ENCODE measurements at places on chromosomes 11 and 22. TPM values are rescaled to one million over a fixed set of nuclear protein-coding genes. Genes with fewer than 3 reads are reported as not detected.
A peak's percentile ranks its signal among the peaks of the same experiment; 100 is the strongest.

GRCh38 chr11:33944693-33945424, 53.0 kb upstream of the LMO2 start:
- no peak for DNase-seq

Gene VPREB1
- not detected for polyA plus RNA-seq

DNA sequence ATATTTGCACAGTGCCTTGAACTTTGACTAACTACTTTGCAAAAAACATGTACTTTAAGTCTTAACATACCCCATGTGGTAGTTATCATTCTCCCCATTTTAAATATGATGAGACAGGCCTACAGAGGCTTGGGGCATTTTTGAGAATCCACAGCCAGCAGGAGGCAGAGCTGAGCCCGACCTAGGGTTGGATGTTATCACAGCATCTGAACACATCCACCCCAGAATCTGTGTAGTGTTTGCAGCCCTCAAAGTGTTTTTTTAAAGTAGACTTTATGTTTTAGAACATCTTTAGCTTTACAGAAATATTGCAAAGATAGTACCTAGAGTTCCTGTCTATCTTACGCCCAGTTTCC, 17.6 kb downstream of the OTOG start:
- DNase-seq = no peak

- no peak for DNase-seq
Observed at GRCh38 chr22:44726439-44726838, 24.4 kb downstream of the PRR5 start.

- DNase-seq = no peak
Observed at GRCh38 chr11:113151521-113151920, 162.9 kb upstream of the TTC12 start.

DNA sequence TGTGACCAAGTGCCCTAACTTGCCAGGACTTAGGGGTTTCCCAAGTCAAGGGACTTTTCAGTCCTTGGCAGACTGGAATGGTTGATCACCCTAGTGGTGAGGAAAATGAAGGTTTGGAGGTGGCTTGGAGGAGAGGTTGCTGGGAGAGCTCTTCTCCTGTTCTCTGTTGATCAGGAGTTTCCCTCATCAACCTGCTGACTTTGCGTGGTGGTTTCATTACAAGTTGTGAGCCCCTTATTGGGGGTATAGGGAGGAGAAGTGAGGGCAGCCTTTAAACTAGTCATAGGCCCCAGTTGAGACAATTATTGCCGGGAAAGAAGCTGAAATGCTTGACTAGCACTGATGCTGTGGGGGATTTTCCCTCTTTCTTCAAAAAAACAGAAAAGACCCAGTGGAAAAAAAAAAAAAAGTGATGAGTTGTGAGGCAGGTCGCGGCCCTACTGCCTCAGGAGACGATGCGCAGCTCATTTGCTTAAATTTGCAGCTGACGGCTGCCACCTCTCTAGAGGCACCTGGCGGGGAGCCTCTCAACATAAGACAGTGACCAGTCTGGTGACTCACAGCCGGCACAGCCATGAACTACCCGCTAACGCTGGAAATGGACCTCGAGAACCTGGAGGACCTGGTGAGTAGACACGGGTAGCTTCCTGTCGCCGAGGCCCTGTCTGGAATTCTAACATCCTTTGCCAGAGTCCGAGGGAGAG, at the start of gene CXCR5:
TSS of gene CXCR5 (plus strand) at position 525 of the 704 bp plus-strand sequence. CDS start at position 575, 50 bp downstream.
- no peak for DNase-seq

GRCh38 chr11:47950396-47950795, 30.0 kb upstream of the PTPRJ start:
- DNase-seq = peak; percentile 64

- no peak for DNase-seq
Observed at GRCh38 chr11:14255238-14255534, 103.8 kb downstream of the RRAS2 start.

Gene C1QTNF5
- polyA plus RNA-seq = 40.4 TPM

DNA sequence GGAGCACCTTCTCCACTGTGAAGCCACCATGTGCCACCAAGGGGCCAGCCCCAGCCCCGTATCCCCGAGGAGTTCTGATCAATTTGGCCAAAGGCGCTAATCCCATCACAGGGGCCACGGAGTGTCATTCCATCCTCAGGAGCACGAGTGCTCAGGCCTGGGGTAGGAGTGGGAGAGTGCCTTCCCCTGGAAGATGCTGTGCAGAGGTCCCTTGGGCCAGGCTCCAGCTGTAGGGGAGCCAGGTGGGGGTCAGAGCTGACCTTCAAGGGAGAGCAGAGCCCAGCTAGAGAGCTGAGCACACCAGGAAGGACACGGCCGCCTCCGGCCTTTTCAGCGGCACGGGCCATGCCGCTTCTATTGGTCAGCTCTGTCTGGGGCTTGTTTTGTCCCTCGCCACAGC, 1459.9 kb downstream of the BRD1 start:
- no peak for DNase-seq

DNA sequence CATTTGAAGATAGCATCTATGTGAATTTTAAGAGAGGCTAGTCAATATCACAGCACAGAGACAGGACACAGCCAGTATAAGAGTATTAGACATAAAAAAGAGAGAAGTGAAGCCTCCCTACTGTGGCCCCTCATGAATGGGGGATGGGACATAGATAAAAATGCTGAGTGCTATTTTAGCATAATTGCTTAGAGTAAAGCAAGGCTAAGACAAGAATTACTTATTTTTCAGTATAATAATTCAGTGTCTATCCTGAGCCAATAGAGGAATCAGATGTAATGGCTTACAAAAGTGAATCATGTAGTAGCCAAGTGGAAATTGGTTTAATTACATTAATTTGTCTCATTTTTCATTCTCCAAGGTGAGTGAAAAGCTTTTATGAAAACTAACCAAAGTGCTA, 419.5 kb downstream of the NELL1 start:
- DNase-seq = no peak

- DNase-seq = no peak
Observed at GRCh38 chr22:33984656-33985285, 64.5 kb upstream of the LARGE1 start.

Gene OSBPL5
- polyA plus RNA-seq = 8.5 TPM

Gene IFITM2
- polyA plus RNA-seq = 814 TPM

DNA sequence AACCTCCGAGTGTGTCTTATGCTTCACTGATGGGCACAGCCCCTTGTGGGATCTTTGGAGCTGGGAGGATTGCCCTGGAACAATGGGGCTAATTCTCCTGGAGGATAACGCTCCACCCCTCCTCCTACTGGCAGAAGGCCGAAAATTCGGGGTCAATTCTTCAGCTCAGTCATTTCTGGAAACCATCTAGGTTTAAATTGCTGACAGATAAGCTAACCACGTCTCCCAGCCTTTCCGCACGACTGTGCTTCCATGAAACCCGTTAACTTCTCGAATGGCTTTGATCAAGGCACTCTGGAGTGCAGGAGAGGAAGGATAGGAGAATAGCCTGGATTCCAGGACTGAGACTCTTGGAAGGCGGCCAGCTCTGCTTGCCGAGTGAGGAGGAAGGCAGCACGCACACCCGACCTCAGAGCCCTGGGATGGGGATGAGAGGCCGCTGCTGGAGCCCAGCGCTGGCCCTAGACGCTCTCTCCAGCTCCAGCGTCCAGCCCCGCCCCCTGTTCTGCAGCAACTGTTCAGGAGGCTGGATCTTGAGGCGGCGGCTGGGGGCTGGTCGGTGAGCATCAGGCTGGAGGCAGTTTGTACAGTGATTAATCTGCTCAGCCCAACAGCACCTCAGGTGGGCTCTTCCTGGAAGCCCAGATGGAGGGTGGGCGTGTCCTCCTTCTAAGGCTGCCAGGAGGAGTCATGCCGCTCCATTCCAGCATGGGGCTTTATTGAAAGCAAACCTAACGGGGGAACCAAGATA, 176.7 kb upstream of the NCAM1 start:
- peak; percentile 85 for DNase-seq

Gene UPK3A
- not detected for polyA plus RNA-seq

Gene OSBP
- polyA plus RNA-seq = 25.9 TPM

- DNase-seq = no peak
Observed at GRCh38 chr22:37661160-37661924, 2.8 kb downstream of the PDXP start.

Gene SPTBN2
- polyA plus RNA-seq = 69.8 TPM

Gene RIBC2
- not detected for polyA plus RNA-seq

GRCh38 chr22:30783021-30783420, 88.3 kb downstream of the OSBP2 start:
- DNase-seq = peak; percentile 2

GRCh38 chr22:28942801-28943500, 59.6 kb downstream of the ZNRF3 start:
- DNase-seq = peak; percentile 89

Gene MS4A4A
- 6.3 TPM for polyA plus RNA-seq

- DNase-seq = peak; percentile 5
Observed at GRCh38 chr22:49297286-49297870, 530.3 kb downstream of the BRD1 start.

Gene MMP13
- polyA plus RNA-seq = not detected

Gene PNPLA5
- polyA plus RNA-seq = not detected

DNA sequence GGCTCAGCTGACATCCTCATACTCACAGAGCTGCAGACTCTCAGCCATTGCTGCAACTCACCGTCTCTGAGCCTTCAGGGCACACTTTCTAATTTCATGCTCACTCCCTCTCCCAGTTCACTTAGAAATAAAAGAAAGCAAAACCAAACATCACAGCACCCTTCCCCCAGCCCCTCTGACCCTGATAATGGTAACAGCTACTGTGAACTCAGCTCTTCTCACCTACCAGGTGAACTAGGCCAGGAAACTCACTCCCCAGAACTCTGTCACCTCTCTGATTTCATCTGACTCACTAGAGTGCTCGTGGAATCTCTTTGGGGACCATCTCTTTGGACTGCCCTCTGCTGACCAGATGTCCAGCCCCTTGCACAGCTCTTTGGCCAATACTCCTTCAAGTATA, 14.5 kb upstream of the PARVA start:
- no peak for DNase-seq

GRCh38 chr11:43992834-43993637, 50.6 kb downstream of the C11orf96 start:
- DNase-seq = peak; percentile 50

DNA sequence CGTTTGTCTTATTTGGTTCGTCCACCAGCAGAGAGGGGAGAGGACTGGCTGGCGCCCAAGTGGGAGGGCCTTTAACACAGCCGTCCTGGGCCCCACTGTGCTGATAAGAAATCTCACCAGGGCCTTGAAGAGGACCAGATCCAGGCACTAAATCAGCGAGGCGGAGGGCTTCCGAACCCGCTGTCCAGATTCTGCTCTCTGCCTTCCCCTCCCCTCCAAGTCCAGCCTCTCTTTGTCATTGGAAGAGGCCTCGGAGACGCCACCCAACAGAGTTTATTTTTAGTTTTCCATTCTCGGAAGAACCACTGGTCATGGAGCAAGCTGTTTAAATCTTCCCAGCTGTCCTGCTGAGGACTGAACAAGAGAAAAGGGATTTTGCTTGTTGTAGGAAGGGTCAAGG, 9.3 kb upstream of the FXYD6 start:
- peak; percentile 76 for DNase-seq

GRCh38 chr11:64801158-64801464, 1.9 kb downstream of the MAP4K2 start:
- DNase-seq = no peak

Gene OR2AG2
- not detected for polyA plus RNA-seq

Gene P2RY2
- 1.3 TPM for polyA plus RNA-seq

Gene MAPK8IP2
- 1.0 TPM for polyA plus RNA-seq

DNA sequence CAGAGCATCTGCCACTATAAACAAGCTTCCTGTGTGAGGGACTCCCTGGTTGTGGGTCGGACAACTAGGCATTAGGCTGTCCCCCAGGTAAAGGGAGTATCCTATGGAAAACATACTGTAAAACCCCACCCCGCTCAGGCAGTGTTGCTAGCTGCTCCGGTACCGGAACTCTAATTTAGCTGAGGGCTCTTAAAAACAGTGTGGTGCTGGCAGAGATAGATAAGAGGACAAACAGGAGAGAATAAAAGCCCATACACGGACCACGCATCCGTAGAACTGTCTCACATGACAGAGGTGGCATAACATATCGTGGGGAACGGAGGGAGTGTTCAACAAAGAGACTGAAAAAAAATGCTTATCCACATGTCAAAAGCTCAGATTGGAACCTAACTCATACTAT, 3.4 kb upstream of the MOGAT2 start:
- no peak for DNase-seq

GRCh38 chr11:37532271-37532670, 934.2 kb upstream of the RAG2 start:
- no peak for DNase-seq

- DNase-seq = no peak
Observed at GRCh38 chr11:123760894-123761293, 6.6 kb upstream of the OR6X1 start.

GRCh38 chr11:33920838-33921613, 29.1 kb upstream of the LMO2 start:
- no peak for DNase-seq

GRCh38 chr11:110371084-110371483, 58.7 kb upstream of the FDX1 start:
- DNase-seq = no peak

Gene FLRT1
- 1.5 TPM for polyA plus RNA-seq

- no peak for DNase-seq
Observed at GRCh38 chr11:95923439-95923727, 524 bp downstream of the MTMR2 start.

Gene VPS37C
- 13.9 TPM for polyA plus RNA-seq

- DNase-seq = no peak
Observed at GRCh38 chr11:72984453-72985077, 157.6 kb downstream of the FCHSD2 start.

DNA sequence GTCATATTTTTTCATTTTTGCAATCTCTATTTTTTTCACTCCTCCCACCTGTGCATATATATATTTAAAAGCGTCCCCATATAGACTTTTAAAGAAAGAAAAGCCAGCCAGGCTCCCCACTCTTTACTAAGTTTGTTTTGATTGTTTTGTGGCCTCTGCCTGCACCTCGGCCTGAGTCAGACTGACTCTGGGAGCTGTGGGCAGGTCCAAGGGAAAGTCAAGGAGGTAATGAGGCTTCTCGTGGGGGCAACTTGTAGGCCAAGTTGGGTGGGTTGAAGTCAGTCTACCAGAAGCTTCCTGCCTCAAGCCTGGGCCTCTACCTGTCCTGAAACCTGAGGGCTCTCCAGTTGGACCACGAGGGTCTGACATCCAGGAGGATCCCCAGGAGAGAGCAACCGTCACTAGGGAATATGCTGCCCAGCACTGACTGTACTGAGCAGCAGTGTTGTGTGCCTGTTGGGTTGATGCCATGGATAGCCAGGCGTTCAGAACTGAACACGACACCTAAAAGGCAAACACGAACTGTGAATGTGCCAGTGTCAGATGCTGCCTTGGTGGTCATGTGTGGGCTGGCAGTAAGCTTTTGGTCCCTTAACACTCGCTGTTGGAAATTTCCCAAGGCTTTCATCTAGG, 58.8 kb downstream of the BMAL1 start:
- no peak for DNase-seq

- no peak for DNase-seq
Observed at GRCh38 chr11:96122601-96123074, 198.7 kb upstream of the MTMR2 start.

Gene CACNA1I
- polyA plus RNA-seq = not detected

DNA sequence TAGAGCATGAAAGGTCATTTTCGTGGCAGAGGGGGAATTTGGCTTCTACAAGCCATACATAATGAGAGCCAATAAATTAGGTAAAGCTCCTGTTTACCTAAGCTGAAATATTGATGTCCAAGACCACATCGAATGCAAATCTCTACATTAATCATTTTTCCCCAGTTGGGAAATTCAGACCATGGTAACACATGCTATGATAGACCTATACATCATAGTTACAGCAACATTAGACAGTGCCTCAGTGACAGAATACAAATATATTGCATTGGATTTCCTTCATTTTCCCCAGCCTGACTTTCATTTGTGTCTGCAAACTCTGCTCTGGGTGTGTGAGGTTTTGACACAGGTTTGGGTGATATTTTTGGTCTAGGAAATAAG, 1079.7 kb upstream of the TENM4 start:
- peak; percentile 20 for DNase-seq
